ENCODE measurements at places on chromosomes 11 and 22. TPM values are rescaled to one million over a fixed set of nuclear protein-coding genes. Genes with fewer than 3 reads are reported as not detected.

Gene NCR3LG1
- 11.4 TPM for total RNA-seq

DNA sequence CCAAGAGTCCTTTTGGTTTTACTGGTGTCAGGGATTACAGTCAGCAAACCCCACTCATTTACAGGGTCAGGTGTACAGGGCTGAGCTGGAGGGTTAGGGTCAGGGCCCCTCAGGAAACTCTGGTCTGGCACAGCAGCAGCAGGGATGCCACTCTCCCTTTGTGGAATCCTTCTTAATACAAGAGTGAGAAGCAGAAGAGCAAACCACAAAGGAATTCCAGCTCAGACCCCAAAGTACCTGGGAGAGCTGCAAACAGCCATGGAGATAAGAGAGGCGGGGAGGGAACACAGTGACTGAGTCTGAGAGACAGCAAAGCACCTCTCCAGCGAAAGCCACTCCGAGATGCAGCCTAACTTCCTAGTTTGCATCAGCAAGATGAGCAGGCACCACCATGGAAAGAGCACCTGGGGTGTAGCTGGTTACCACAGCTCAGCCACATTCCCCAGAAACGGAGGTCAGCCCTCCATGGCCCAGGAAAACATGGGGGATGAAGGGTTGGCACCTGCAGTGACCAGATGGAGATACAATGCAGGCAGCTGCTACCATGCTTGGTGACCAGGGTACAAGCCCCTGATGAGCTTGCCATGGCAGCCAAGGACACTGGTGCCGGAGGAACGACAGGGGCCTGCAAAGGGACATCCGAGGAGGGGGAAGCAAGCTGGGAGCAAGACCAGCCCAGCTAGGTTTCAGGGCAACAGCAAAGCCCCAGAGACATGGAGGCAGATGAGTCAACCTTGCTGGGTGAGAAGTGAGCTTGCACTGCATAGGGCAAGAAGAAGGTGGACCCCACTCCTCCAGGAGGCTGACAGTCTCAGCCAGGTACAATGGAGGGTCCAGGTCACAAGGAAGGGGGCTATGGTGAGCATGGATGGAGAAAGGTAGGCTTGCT, 3.9 kb downstream of the BET1L start:
- no peak for DNase-seq

- no peak for DNase-seq
Measured at GRCh38 chr22:45376009-45376408, 37.4 kb downstream of the SMC1B start.

GRCh38 chr11:2268729-2269600, 1.4 kb downstream of the ASCL2 start:
- peak; percentile 21 for DNase-seq

- DNase-seq, result no peak
Measured at GRCh38 chr11:113282898-113283437, 31.4 kb upstream of the TTC12 start.

Data from activated T-helper 2 cell treated with anti-CD3 and anti-CD28 coated beads, Interferon-gamma antibody, Interleukin-2, Interleukin-4, amounts not matched to agents 10 μg/mL and 5 μg/mL and 100 μg/mL, durations not matched to agents 14 hours and 24 hours and 36 hours (primary cell).